ENCODE measurements at places on chromosomes 13 and 19.
A peak's percentile ranks its signal among the peaks of the same experiment; 100 is the strongest.

GRCh38 chr19:19911150-19911549 lies 10.4 kb downstream of the ZNF93 start:
- DNase-seq = no peak

GRCh38 chr13:89925107-89925506 lies 1422.4 kb upstream of the MIR17HG start:
- DNase-seq = no peak

- peak; percentile 75 for DNase-seq
Observed at GRCh38 chr19:19627621-19628500, at the start of gene LPAR2. Gene LPAR2, minus strand, starts transcription at chr19:19628220. Its CDS starts 945 bp downstream, at chr19:19627275.

GRCh38 chr13:102294407-102295018 lies 107.3 kb downstream of the FGF14 start:
- no peak for DNase-seq

DNA sequence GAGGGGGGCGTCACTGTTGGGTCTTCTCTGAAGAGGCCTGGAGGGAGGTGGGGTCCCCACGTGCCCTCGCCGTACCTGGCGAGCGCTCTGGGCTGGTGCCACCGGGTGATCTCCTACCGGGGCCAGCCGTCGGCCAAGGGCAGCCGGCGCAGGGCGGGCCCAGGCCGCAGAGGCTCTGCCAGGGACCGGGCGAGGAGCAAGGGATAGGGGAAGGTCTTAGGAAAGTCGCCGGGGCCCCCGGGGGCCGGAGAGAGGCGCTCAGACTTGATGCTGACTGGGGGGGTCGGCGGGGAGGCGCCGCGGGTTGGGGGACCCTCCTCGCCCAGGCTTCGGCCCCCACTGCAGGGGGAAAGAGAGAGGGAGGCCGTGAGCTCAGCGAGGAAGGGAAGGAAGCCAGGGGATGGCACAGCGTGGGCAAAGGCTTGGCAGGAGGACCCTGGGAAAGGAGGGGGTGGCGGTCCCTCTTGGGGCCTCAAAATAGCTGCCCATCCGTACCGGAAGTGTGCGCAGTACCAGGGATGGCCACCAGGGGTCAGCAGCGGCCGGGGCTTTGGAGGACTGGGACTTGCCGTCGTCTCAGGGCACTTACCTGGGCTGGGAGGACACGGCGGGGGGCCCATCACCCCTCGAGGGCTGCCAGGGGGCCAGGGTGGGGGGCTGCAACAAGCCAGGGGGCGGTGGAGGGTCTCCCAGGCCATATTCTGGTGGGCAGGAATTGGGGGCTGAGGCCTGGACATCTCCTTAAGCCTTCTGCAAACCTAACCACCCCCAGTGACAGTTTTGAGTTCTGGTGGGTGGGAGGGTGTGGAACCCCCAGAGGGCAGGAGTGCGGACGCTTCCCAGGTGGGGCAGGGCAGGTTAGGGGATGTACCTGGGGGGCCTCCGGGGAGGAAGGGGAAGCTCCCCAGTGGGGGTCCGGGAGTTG lies 7.7 kb upstream of the TMEM161A start:
- DNase-seq = peak; percentile 54

GRCh38 chr13:106377931-106378662 lies 157.4 kb downstream of the EFNB2 start:
- DNase-seq = no peak

GRCh38 chr19:34345947-34346351 lies 19.0 kb upstream of the GPI start:
- peak; percentile 31 for DNase-seq

DNA sequence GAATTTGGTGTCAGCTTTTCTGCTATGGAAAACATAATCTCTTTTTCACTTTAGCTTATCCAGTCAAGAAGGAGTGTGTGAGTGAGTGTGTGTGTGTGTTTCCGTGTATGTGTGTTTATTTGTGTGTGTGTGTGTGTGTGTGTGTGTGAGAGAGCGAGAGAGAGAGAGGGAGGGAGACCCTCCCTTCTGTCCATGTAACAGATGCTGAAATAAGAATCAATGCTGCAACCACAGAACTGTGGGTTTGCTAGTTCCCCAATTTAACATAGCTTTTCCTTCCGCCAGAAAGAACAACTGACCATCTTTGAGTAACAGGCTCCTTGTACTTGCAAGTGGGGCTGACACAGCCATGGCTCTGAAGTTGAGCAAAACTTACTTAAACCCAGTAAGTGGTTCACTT lies 5.2 kb downstream of the LCP1 start:
- DNase-seq = no peak

DNA sequence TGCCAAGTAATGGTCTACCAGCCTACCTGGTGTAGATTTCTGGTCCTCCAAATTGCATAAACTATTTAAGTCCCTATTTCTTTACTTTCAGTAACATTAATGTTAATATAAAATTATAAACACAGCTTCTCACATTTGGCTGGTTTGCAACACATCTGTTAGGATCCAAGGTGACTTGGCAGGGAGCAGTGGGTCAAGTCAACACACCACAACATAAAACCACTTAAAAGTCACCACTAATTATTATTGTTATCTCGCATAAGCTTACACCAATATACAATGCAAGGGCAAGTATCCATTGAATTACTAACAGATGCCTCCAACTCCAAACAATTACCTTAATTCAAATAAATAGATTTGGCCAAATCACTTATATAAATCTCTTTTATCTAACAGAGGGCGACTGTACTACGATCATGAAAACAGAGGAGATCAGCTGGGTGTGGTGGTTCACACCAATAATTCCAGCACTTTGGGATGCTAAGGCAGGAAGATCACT lies 74.7 kb downstream of the FGF14 start:
- DNase-seq = no peak

GRCh38 chr19:33628921-33629825 lies 7.4 kb downstream of the CHST8 start:
- DNase-seq = no peak

DNA sequence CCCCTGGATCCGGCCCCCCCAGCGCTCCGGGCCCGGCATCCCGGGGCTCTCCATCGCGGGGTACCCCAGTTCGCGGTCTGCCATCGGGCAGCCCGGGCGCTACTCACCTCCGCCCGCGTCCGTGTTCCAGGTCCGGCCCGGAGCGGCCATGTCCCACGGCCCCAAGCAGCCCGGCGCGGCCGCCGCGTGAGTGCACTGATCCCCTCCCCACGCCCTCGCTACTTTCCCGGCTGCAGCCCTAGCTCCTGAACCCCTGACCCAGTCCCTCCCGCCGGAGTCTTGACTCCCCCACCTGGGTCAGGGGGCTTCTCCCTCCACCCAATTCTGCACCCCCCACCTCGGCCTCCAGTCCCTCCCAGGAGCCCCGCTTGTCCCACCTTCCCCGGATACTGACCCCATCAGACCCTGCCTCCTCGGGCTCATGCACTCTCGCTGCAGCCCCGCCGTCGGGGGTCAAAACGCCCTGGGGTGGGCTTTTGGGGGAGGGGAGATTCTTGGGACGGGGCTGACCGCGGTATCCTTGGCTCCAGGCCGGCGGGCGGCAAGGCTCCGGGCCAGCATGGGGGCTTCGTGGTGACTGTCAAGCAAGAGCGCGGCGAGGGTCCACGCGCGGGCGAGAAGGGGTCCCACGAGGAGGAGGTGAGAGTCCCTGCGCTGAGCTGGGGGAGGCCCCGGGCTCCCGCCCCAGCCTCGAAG lies 566 bp downstream of the HMG20B start:
- no peak for DNase-seq

GRCh38 chr13:51614350-51614786 lies 30.1 kb downstream of the WDFY2 start:
- peak; percentile 4 for DNase-seq

DNA sequence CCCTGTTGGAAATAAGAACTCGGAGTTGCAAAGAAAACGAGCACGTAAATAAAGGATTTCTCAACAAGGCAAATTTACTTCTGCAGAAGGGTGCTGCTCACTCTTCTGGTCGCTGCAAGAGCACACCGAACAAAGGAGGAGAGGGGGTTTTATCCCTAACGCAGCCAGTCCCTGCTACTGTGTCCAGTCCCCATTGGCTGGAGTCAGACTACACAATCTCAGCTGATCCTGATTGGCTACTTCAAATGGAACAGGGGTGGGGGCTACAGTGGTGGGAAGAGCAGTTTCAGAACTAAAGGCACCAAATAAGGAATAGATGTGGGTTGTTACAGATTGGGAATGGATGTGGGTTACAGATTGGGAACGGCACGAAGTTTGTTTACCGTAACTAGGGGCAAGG lies 63.9 kb upstream of the MCF2L start:
- no peak for DNase-seq

DNA sequence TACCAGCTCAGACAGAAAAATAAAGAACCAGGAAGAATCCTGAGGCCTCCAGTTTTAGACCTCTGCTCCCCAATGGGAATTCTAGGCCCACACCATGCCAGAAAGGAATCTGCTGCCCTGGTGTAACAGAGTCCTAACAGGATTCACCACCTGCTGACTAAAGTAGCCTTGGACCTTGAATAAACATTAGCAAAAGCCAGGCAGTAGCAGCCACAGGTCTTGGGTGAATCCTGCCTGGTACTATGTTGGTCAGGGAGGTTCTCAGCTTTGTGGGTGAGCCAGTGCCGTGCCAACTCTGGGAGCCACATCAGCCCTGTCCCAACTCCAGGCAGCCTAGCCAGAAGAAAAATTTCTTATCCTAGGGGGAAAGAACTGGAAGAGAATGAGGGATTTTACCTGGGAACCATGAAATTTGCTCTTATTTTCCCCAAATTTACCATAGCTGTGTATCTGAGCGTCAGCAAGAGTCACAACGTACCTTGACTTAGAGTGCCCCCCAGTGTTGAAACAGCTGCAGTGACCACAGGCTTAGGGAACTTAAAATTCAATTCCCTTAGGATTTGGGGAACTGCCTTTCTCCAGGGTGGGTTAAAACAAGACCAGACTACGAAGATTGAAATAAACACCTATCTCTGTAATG lies 1895.6 kb upstream of the PRR20A start:
- DNase-seq = no peak

DNA sequence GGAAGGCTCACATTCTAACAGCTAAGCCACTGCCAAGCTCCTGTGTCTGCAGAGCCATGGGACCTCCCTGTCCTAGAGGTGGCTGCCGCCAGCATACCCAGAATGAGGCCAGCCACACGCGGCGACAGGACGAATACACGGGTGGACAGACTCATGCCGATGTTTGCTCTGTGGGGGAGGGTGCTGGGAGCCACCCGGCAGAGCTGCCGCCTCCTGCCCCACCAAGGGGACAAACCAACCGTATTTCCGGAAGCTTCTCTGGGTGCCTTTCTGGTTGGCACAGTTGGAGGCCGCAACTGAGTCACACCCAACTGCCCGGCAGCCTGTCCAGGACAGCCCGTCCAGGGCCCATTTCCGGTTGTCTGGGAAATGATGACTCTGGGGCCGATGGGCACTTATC lies 20.3 kb downstream of the C13orf46 start:
- no peak for DNase-seq

DNA sequence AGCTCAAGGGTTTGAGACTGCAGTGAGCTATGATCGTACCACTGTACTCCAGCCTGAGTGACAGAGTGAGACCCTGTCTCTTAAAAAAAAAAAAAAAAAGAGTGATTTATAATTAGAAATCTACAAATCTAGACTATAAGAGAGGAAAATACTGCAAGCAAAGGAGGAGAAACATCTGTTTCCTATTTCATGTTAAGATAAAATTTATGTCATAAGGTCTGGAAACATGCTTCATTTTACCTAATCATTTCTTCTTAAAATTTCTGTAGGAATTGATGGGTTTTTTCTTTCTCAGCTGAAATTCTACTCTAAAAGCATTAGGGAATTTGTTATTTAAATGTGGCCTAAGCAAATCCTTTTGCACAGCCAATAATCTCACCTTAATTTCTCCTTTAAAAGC lies 53.2 kb downstream of the C13orf42 start:
- DNase-seq = no peak

DNA sequence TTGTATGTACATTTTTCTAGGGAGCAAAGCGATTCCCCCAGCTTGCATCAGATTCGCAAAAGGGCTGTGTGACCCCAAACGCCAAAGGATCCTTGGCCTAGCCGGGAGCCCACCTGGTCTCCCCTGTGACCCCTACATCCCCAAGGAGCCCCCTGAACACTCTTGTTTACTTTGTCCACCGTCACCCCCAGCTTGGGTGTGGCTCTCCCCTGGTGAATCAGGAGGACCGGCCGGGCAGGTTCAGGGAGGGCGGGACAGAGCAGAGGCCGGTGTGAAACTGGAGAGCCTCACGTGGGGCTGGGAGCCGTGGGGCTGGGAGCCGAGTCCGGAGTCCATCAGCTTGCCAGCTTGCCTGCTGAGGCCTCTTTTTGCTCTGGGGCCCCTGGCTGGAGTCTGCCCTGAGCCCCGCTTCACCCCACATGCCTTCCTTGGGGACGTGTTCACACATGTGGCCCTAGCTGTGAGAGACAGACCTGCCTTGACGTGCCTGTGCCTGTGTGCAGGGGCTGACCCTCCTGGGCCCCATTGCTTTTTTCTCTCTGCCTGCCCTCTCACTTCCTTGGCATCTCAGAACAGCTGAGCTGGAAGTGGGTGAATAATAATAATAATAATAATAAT lies 2.0 kb downstream of the ITPKC start:
- no peak for DNase-seq

DNA sequence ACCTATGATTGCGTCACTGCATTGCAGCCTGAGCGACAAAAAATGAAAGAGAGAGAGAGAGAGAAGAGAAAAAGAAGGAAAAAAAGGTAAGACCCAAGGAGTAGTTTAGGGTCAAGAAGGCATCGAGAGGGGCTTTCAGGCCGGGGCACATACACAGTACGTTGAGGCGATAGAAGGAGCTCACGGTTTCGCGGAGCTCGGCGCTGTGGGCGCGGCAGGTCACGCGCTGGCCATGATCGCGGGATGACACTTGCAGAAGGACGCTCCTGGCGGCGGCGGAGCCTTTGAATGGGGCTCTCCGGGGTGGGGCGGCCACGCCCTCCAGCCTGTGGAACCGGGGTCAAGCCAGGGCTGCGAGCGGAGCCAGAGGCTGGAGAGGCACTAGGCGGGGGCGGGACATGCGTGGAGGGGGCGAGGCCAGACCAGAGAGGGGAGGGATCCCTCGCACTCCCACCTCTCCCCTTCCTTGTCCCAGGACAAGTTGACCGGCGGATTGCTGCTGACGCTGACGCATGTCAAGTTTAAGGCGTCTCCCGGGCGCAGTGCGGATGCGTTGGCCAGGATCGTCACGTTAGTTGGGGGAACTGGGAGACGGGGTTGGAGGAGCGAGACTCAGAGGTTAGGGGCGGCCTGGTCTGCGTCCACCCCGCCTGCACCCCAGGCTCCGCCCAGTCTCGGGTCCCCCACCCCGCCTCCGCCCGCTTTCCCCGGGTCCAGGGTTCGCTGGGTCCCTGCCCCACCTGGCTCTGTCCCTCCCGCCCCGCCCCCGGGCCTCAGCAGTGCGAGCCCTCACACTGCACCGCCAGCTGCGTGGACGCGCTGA lies 6.9 kb downstream of the NPHS1 start:
- DNase-seq = no peak

DNA sequence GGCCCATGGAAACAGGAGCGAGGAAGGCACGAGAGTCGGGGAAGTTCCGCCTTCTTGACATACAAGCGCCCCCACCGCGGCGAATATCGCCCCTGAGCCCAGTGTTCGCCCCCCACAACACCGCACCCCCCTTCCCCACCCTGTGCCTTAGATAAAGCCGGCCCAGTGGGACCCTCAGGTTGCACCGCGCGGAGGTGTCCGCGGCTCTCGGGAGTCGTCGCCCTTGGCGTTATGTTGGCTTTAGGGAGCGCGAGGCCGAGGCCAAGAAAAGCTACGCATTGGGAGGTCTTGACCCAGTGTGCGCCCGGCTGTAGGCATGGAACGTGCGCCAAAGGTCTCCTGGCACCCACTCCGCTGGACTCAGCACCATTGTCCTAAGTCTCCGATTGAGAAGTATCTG lies 603 bp upstream of the ZNF132 start:
- no peak for DNase-seq

GRCh38 chr19:46755077-46755852 lies 9.0 kb upstream of the STRN4 start:
- no peak for DNase-seq

Data from T-helper 22 cell (primary cell).